ENCODE measurements at places on chromosomes 13 and 19.
A peak's percentile ranks its signal among the peaks of the same experiment; 100 is the strongest.

DNA sequence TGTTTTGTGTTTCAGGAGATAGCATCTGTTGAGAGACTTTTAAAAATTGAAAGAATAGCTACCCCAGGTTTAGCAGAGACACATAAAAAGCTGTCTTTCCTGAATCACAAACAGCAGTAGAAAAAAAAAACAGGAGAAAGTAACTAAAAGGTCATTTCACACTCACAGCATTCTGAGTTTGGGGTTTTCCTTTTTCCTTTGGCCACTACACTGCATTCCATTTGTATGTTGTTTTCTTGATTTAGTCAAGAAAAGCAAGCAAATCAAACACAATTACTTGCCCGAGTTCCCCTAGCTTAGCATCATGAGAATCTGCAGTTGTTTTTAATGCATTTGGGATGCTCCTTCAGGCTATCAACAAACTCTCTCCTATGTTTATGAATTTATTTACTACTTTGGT is 161.0 kb downstream of the KCTD12 start:
- no peak for DNase-seq

DNA sequence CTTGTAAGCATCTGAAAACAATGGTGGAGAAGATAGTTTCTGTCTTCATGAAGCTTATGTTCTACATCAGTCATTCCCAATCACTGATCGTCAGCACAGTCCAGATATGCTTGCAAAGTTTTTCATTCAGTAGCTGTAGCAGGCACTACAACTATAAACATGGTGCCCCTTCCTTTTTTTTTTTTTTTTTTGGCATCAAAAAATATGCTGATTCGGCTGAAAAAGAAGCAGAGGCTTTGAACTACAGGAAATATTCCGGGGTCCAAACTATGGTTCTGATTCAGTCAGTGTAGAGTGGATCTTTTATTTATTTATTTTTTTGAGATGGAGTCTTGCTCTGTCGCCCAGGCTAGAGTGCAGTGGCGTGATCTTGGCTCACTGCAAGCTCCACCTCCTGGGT is 414.4 kb downstream of the OLFM4 start:
- DNase-seq: no peak

- no peak for DNase-seq
Measured at GRCh38 chr13:112182251-112182650, 115.3 kb downstream of the SOX1 start.

GRCh38 chr19:13051557-13052165 is 51.0 kb downstream of the LYL1 start:
- peak; percentile 9 for DNase-seq

- DNase-seq: no peak
Measured at GRCh38 chr13:58991826-58992477, 1171.8 kb downstream of the DIAPH3 start.

DNA sequence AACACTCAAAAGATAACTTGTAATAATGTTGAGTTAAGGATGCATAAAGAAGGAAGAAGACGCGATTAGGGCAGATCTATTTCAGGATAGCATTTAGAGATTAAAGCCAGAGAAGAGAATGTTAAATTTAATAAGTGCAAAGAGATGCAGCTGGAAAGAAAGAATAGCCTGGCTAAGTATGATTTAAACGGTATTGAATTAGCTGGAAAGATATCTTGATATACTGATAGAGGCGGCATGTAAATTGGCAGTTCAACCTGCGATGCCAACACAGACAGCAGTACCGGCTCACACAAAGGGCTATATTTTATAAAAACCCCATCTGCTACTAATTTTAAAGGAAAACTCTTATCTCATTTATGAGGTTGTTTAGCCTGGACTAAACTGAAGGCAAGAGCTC is 121.4 kb downstream of the ENOX1 start:
- no peak for DNase-seq

DNA sequence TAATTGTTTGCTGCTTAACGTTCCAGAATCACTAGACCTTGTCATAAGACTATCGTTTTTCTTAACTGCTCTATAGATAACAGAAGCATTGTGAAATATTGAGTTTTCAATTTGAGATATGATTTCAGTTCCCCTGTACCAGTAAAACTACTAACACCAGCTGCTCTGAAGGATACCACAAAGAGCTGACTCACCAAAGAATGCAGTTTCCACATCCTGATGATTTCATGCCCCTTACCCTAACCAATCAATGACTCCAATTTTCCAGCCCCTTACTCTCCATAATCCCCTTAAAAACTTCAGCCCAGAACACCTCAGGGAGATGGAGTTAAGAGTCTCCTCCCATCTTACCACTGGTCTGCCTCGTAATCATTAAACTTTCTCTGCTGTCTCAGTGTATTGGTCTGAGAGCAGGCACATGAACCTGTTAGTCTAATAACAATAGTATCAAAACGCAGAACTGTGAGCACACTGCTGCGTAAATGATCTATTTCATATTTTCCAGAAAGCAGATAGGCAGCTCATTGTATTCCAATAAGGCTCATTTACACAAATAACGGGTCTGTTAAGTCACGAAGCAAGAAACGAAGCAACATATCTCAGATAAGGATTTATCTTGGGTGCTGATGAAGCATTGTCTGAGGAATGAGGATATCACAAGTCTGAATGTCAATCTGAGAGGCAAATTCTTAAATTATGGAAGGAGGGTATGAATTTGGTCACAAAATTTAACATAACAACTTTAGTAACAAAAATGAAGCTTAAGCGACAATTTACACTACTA is 14.1 kb upstream of the CCNA1 start:
- DNase-seq: no peak

GRCh38 chr13:105567951-105568525 is 967.4 kb downstream of the EFNB2 start:
- DNase-seq: no peak

DNA sequence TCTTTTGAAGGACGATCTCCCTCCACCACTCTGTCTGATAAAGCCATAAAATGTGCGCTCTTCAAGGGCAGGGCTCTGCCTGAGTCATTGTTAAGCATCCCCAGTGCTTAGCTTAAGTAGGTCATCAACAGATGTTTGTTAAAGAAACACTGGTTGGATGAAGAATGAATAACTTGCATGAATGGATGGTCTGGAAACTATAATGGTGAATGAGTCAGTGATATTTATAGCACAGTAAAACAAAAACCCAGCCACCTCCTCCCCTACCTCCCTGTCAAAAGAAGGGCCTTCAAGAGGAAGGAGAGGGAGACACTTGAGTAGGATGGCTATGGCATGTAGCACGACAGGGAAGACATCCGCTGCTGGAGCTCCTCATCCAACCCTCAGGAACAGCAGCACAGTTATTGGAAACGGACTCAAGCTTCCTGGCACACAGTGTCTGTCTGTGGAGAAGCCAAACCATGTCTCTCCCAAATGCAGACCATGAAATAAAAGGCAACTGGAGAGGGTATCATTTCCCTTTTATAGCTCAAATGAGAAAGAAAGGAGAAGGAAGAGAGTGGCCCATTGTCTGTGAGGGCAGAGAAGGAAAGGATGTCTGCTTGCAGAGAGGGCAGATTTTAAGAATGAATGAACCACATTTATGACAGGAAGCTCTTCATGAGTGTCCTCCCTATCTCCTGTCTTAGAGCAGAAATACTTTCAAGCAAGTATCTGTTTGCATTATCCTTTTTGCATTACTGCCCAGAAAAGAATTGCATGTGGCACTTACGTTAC is 183.5 kb upstream of the UBL3 start:
- DNase-seq: no peak

DNA sequence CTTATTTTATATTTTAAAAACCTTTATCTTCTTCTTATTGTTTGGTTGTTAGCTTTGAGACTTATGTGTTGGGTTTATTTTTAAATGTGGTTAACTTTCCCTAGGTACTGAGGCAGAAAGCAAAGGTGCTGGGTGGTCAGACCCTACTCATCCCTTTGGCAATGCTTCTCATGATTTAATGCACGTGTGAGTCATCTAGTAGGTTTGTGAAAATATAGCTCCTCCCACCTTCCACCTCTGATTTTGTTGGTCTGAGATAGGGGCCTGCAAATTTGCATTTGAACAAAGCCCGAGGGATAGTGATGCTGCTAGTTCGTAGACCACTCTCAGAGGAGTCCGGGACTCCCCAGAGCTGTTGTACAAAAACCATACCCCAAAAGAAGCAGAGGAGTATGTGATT is 771.3 kb upstream of the ARGLU1 start:
- DNase-seq: no peak

- DNase-seq: no peak
Measured at GRCh38 chr19:5824751-5825150, 14.8 kb downstream of the FUT6 start.

All from activated CD4-positive, alpha-beta T cell treated with anti-CD3 and anti-CD28 coated beads for 4 hours (primary cell).